Stimulated activated naive CD4-positive, alpha-beta T cell treated with Interleukin-2 at 50 U/mL for 16 hours (primary cell): ENCODE measurements at places on chromosomes 1 and 21.

DNA sequence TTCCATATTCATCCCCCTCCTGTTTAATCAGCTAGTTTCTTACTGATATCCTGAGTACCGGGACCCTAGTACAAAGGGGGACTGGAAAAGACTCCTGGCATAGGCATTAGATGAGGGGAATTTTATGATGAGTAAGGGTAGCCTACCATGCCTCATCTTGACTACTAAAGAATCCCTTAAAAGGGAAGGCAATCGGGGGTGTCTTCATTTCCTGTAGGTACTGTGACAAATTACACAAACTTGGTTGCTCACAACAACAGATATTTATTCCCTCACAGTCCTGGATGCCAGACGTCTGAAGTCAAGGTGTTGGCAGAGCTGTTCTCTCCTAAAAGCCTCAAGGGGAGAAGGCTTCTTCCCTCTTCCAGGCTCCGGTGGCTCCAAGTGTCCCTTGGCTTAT lies 28.9 kb upstream of the RUNX1 start:
- DNase-seq = no peak

DNA sequence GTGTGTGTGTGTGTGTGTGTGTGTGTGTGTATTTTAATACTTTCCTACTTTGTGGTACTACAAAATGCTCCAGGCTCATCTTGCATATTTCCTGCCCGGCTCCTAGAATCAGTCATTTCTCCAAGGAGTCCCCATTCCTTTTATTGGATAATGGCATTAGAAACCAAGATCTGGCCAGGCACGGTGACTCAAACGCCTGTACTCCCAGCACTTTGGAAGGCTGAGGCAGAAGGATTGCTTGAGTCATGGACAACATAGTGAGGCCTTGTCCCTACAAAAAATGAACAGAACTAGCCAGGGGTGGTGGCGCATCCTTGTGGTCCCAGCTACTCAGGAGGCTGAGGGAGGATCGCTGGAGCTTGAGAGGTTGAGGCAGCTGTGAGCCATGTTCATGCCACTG lies 20.3 kb downstream of the EPB41 start:
- DNase-seq = no peak

- DNase-seq = no peak
These were observed 109.9 kb downstream of the IGSF21 start for GRCh38 chr1:18217398-18218043.

GRCh38 chr21:35674895-35675470 lies 385.3 kb downstream of the SETD4 start:
- DNase-seq = no peak

GRCh38 chr1:32870615-32871363 lies at the start of gene FNDC5:
FNDC5 (minus strand) TSS chr1:32870912.
- DNase-seq = no peak

DNA sequence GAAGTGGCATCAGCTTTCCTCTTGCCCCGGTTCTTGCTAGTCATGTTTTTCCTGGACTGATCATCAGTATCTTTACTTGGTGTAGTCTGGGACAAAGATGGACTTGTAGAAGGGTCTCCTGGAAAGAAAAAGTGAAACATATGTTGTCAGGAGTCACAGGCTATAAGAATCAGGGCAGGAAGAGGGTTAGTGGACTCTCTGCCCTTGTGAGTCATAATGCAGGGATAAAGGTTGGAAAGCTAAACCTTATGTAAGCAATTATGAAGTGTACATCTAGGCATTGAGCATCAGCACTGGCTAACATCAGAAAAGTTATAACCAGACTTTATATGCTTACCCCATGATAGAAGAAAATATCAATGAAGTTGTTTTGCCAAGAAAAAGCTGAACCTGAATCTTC lies 51.2 kb downstream of the XKR8 start:
- no peak for DNase-seq

DNA sequence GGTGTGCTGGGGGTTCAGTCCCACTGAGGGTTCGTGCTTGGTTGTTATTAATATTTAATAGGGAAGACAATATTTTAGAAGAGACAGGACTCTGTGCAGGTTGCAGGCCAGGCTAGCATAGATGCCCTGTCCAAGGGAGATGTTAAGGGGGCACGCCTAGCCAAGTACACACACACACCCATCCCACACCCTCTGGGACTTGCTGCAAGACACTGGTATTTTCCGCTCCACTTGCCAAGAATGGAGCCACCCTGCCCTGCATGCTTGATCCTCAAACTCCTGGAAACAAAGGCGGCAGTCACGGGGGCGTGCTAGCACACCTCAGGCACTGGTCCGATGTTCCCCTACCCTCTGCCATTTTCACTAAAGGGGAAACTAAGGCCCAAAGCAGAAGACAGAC lies 99.1 kb downstream of the MRPL37 start:
- DNase-seq = no peak
